ENCODE measurements at places on chromosomes 16 and 17.

DNA sequence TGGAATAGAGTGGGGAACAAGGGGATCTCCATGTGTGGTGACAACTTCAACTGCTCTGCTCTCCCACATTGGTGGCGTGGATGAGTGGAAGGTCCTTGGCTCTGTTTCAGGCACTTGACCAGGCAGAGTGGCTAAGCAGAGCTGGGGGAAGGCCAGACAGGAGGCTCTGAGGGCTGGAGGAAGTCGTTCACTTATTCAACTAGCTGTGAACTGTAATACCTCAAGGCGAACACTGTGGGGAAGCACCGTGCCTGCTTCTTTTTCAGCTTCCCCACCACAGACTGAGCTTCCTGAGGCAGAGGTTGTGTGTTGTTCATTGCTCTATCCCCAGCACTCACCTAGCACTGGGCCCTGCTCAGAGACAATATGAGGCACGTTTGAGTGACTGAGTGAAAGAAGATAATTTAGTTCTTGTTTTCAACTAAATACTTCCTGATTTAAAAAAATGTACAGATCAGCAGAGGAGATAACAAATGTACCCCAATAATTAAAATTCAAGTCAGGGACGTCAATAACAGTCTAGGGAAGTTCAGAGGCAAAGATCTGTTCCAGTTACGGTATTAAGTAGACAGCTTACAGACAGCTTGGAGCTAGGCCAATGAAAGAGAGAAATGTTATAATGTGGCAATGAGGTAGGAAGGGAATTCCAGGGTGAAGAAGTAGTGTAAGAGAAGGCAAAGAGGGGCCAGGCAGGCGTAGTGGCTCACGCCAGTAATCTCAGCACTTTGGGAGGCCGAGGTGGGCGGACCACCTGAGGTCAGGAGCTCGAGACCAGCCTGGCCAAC lies 34.7 kb downstream of the MYO18A start:
- peak; percentile 92 for DNase-seq

- peak; percentile 74 for DNase-seq
These were observed 9.1 kb downstream of the TSC2 start for GRCh38 chr16:2056681-2057407.

- DNase-seq, result no peak
These were observed 13.3 kb upstream of the YWHAE start for GRCh38 chr17:1413281-1413791.

DNA sequence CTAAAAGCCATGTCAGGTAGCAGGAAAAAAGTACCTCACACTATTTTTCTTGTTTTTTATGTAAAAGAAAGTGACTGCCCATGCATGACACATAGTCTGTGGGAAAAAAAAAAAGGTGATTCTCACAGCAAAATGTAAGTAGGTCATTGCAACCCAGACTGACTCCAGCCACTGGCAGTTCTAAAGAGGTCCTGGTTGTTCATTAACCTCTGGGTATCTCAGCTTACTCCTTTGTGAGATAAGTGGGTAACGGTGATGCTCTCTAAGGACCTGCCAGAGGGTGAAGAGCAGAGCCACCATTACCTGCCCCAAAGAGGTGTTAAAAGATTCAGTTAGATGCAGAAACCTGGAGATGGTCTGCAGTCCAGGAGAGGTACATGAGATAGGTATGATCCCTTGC lies 531.9 kb downstream of the GRIN2A start:
- DNase-seq, result peak; percentile 54

GRCh38 chr16:85172455-85173145 lies 60.3 kb upstream of the CIBAR2 start:
- peak; percentile 86 for DNase-seq

DNA sequence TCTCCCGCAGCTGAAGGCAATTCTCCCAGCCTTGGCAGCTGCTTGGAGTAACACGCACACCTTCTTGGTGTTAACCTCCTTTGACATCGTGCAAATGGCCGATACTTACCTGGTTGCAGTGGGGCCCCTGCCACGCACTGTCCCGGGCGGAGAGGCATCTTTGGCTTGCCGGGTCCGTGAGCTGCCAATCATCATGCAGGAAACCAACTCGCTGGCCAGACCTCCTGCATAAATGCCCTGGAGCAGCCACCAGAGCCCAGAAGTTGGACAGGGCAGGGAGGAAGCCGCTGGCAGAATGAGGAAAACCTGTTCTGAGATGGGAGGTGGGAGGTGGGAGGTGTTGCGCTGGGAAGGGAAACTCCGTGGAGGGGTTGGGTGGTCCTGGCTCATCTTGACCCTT lies 41.7 kb upstream of the CREBBP start:
- DNase-seq, result no peak

DNA sequence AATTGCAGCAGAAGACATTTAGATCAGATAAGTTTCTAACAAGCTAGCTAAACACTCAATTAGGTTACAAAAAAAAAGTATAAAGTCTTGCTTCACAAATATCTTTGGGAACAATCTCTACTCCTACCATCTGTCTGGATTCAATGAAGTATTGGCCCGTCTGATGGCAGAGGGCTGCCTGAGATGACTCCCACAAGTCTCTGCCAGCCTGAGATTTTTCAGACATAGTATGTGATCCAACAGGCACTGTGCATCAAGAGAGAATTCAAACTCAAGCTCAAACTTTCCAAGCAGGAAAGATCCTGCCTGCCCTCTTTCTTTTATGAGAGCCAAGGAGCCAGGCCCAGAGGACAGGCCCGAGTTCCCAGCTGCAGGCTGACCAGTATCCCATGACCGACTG lies 22.6 kb downstream of the SLC39A11 start:
- no peak for DNase-seq

DNA sequence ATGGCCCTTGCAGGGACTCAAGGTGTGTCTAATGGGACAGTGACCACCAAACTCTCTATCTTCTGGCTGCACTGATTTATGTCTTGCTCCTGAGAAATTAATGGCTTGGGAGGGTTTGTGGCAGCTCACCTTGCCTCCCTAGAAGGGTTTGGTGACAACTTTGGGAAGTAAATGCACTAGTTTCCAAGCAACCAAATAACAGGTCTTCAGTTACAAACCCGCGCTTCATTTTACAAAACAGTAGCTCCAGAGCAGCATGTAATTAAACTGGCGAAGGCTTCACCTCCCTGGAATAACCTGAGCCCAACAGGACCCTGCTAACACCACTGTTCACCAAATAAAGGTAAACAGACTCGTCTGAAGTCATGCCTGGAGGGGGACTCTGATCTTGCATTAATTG lies 318.3 kb downstream of the SLC39A11 start:
- no peak for DNase-seq

DNA sequence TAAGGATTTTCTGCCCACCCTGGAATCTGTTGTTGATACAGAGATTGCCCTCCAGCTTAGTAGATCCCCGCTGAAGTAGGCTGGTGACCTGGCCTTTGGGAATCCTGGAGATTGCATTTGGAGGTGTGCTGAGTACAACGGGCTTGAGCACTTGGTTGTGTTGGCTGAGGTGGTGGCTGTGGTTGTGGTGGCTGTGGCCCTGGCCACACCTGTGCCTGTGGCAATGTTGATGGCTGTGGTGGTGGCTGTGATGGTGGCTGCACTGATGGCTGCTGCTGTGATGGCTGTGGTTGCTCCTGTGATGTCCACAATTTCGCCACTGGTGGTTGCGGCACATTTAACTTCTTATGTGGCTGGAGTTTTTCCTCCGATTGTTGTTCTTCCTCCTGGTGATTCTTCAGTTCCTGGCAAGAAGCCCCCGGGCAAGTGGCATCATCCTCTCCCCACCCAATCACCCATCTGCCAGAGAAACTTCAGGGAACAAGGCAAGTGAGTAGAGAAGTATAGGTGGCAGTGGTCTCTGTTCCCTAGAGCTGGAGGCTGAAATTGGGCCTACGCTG lies 4.2 kb downstream of the CCDC200 start:
- peak; percentile 32 for DNase-seq

- no peak for DNase-seq
These were observed 3.5 kb upstream of the CDYL2 start for GRCh38 chr16:80807906-80808305.

- DNase-seq, result no peak
These were observed 3.5 kb downstream of the ZFPM1 start for GRCh38 chr16:88456356-88457292.

DNA sequence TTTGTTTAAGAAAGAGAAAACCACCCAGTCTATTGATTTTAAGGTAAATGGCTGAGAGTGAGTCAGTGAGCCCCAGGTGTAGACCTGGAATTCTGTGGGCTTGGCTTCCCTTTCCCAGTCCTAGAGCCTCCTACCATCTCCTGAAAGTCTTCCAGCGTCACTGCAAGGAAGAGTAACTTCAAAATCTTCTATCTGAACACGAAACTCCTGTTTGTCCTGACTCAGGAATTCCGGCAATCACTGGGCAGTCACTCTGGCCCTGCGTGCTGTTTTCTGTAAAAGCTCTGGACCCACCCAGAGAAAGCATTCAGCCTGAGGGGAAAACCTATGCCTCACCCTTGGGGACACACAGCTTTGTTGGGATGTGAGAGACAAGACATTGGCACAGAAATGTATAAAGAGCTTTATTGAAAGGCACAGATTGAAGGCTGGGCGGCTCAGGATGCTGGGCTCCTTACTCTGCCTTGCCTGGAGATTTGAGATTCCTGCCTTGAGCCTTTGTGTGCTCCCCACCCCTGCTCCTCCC lies 15.9 kb downstream of the MINK1 start:
- peak; percentile 68 for DNase-seq

DNA sequence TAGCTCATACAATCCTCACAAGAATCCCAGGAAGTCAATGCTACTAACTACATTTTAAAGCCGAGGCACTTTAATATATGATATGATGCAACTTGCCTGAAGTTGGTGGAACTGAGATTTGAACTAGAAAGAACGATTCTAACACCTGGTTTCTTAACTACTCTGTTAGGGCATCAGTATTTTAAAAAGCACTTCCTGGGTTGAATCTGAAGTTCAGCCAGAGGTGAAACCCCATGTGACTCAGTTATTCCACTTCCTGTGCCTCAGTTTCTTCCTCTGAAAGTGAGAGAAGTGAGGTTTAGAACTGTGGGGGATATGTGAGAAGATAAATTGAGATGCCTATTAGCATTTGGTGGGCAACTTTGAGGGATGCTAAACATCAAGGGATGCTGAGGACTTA lies 129.4 kb upstream of the ANKFN1 start:
- no peak for DNase-seq

GRCh38 chr16:81654346-81654745 lies 124.7 kb upstream of the PLCG2 start:
- DNase-seq, result no peak

- DNase-seq, result no peak
These were observed 19.2 kb downstream of the ATP6V0D1 start for GRCh38 chr16:67461600-67462278.

GRCh38 chr16:68228652-68229051 lies 7.3 kb downstream of the ESRP2 start:
- peak; percentile 25 for DNase-seq

DNA sequence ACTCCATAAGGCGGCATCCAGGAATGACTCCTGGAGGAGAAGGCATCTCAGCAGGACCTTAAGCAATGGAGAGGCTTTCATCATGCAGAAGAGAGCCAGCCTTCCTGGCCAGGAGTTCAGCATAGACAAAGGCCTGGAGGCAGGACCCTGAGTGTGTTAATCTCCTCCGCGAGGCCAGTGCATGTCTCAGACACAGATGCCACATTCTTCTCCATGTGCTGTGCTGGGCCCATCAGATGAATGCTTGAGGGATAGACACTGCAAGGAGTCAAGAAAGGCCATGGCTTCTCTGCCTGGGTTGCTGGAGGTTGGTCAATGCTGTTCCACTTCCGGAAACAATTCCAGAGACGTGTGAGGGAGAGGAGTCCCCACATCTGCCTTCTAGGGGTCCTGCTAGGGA lies 147.5 kb downstream of the IRX5 start:
- peak; percentile 17 for DNase-seq

- DNase-seq, result peak; percentile 85
These were observed 25.3 kb upstream of the PRM1 start for GRCh38 chr16:11306381-11306780.

DNA sequence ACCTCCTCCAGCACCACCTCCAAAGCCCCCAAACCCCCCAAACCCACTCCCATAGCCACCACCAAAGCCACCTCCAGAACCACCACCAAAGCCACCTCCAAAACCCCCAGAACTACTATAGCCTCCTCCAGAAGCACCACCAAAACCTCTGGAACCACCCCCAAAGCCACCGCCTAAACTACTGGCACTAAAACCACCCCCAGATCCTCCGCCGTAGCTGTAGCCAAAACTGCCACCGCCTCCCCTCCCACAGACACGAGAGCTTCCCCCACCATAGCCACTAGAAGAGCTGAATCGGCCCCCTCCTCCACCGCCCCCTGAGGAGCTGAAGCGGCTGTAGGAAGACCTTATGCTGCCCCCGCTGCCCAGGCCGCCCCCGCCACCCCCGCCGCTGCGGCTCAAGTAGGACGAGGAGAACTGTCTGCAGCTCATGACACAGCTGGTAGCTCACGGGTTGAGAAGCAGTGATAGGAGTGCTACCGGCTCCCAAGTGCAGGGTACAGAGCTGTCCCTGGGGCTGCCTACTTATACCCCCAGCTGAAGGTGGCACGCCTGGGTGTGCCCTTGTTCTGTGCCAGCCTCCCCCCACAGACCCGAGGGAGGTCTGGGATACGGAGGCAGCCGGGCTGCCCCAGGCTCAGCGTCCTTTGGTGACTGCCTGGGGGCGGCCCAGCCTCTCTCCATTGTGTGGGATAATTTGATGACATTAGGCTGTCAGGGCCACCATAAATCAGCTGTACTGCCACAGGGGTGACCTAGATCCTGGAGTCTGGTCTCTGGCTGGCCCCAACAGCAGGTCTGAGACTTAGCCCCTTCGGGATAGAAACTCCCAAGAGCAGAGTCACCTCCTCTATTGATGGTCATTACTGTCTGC lies at the start of gene KRT9:
TSS of gene KRT9 (minus strand) at position 499 of the 874 bp plus-strand sequence. CDS start at position 432, 67 bp downstream.
- DNase-seq, result peak; percentile 43

- DNase-seq, result peak; percentile 58
These were observed 72.0 kb upstream of the KSR1 start for GRCh38 chr17:27384261-27384701.

- DNase-seq, result no peak
These were observed 74.1 kb downstream of the NTN1 start for GRCh38 chr17:9095390-9095789.

GRCh38 chr17:44865231-44865660 lies 17.6 kb downstream of the HIGD1B start:
- peak; percentile 90 for DNase-seq

GRCh38 chr16:25707982-25708583 lies 16.3 kb downstream of the HS3ST4 start:
- peak; percentile 83 for DNase-seq
